NCI-H2081 (cell line): ENCODE measurements at places on chromosomes 1 and 21.

DNA sequence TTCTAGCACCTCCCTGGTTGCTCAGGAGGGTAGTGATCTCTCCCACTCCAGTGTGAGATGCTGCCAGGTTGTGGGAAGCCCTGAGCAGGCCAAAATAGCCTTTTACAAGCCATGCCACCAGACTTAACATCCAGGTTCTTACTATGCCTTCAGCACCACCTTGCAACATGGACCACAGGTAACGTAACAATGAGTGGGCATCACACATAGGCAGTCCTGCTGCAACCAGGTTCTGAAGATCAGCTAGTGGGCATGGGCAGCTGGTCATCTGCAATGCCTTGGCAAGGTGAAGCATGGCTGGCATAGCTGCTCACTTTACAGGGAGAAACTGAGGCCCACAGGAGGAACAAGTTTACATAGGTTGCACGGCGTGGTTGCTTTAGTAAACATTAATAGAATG lies 40.7 kb downstream of the DHCR24 start:
- DNase-seq: no peak

- no peak for DNase-seq
These were observed 6.5 kb downstream of the THEMIS2 start for GRCh38 chr1:27878787-27879335.

DNA sequence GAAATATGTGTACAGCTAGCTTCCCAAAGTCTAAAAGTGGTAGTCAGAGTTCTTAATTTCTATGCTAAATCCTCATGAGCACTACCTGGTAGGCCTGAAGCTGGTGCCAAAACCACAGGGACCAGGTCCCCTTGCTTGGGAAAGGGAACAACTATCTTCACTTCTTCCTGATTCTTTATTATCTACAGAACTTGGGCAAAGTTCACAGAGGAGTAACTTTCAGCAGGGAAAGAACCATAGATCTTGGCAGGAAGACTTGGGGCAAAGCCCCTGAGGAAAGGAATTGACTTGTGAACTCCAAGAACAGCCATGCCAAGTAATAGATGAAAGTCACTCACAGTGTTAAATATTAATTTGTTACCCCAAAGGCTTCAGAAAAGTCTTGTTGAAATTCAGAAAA lies 193.0 kb downstream of the ZC3H11B start:
- no peak for DNase-seq

DNA sequence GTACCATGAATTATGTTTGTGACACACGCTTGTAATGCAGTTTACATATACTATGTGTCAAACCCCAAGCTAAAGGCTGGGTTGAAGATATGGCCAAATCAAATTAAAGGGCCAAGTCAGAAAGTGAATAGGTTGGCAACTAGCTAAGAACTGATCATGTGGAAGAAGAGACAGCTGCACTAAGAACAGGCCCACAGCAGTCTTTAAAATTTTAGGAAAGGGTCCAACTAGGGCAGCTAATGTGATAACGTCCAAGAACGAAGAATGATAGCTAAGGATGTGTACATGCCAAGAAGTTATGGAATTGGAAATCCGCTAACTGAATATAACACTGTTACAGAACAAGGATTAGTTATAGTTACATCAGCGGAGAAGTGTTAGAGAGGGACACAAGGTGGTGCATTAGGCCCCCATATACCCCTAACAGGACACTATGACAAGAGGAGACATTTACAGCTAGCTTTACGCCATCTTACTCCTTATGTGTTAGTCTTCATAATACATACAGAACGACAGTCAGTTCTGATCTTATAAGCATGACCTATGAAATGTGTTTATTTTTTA lies 6.5 kb upstream of the RNF2 start:
- no peak for DNase-seq

DNA sequence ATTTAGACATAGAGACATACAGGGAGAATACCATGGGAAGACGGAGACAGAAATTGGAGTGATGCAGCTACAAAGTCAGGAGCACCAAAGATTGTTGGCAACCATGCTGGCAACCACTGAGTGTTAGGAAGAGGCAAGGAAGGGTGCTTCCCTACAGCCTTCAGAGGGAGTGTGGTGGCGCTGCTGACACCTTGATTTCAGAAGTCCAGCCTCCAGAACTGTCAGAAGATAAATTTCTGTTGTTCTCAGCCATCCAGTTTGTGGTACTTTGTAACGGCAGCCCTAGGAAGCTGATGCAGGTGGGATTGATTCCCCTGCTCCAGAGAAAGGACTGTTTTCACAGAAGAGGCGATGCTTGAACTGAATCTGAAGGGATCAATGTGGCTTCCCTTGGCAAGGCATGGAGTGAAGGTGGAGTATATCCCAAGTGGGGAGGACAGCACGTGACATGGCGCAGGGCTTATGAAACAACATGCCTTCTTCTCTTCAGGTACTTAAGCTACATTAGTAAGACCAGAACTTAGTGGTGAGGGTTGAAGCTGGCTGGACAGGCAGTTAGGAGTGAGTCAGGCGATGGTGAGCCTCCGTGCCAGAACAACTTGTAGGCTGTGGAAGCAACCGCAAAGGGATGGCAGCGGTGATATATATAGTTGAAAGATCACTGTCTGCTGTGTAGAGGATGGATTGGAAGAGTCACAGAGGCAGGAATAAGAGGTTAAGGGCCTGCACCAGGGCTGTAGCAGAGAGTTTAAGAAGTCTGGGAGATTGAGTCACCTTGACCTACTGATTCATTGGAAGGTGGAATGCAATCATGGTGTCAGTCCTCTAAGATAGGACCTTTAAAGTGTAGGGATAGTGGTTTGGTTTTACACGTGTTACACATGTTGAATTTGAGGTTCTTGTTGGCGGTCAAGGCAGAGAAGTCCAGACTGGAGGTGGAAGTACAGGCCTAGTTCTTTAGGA lies 2.1 kb downstream of the LEPR start:
- DNase-seq: no peak

DNA sequence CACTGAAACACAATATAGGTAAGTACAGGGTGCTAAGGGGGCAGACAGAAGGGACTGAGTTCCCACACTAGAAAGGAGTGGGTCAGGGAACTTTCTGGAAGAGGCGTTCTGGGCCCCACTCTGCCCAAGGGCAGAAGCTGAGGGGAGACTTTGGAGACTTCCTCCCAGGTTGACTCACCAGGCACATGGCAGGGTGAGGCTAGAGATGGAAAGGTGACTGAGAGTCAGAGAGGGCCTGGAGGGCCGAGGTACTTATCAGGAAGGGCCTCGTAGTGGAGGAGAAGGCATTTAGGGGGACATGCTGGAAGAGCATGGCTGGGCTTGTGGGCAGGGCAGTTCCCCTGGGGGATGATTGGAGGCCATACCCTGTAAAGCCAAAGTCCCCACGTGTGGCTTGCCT lies 159.9 kb upstream of the JUN start:
- no peak for DNase-seq

- no peak for DNase-seq
These were observed 13.2 kb downstream of the CAPN9 start for GRCh38 chr1:230760360-230760827.

DNA sequence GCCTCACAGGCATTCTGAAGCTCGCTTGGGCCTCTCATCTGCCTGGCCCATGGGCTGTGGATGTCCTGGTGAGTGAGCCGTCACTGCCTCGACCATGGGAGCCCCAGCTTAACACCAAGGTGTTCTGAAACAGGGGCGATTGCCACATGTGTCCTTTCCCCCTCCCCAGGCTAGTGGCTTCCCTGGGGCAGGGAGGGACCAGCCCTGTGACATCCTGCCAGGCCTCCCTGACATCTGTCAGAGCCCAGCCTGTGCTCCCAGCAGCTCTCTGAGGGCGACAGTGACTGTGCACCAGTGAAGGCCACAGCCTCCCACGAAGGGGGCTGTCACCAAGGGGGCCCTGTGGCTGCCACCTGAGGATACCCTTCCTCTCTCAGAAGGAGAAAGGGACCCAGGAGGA lies 35.9 kb upstream of the CCDC27 start:
- DNase-seq: no peak

DNA sequence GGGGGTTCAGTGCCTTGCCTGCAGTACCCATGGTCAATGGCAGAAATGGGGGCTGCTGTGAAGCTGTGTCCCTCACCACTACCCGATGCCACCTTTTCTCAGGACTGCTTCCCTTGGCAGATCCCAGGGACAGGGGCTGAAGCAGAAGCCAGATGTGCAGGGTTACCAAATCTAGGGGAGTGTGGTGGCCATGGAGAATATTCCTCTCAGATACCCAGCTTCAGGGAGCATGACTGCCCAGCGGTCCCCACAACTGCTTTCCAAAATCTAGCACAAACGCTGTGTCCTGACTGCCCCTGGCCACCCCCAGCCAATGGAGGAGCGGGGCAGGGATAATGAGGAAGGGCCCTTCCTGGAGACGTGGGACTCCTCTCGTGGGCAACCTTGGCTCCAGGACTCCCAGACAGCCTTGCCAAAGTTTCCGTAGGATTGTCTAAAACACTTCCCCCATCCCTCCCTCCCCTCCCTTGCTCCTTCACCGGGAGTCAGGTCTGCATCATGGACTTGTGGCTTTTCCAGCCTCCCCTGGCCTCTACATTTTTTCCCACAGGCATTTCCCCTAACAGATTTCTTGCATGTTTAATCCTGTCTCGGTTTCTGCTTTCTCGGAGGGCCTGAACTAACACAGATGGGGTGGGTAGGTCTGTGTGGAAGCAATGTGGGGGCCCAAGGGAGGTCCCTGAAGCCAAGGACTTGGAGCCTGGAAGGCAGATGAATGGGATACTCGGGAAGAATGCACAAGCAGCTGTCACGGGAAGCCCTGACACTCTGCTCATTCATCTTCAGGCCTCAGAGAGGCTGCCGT lies 80.5 kb downstream of the OMA1 start:
- no peak for DNase-seq

DNA sequence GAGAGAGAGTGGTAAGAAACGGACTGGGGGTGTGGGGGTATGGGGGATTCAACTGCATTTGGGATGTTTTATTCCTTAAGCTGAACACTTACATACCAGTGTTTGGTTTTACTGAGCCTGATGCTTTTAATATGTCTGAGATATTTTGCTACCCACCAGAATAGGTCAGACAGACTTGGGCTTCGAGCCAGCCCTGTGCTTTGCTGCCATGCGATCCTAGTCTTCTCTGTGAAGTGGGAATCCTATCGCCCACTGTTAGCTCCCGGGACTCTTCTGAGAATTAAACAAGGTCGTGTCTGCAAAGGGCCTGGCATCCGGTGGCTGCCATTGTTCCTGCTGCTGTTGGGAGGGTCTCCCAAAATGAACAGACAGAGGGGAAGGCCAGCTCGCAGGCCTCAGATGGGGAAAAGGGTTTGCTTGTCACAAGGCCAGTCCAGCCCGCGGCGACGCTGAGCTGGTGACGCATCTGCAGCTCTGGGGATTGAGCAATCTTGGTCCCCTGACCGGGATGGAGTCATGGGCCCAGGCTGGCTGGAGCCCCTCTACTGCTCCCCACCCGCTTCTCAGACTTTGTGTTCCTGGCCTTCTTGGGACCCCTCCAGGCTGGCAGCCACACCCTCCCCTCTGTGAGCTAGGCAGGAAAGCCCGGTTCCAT lies 26.9 kb upstream of the ECE1 start:
- DNase-seq: no peak

- no peak for DNase-seq
These were observed 114.8 kb upstream of the BARHL2 start for GRCh38 chr1:90831910-90832309.

GRCh38 chr1:1471389-1472052 lies at the start of gene ATAD3B:
Gene ATAD3B, plus strand, starts transcription at chr1:1471765. Its CDS starts 120 bp downstream, at chr1:1471885.
- peak; percentile 87 for DNase-seq

DNA sequence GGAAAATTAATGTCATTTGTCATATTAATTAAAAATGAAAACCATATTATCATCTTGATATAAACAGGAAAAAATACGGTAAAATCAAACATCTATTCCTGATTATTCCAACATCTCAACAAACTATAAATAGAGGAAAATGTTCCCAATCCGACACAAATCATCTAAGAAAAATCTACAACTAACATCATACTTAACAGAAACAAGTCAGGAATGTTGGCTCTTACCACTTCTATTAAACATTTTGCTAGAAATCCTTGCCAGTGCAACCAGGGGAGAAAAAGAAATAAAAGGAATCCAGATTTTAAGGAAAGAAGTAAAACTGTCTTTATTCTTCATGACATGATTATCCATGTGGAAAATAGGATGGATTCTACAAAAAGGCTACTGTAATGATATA lies 77.0 kb upstream of the IRF2BP2 start:
- DNase-seq: no peak

DNA sequence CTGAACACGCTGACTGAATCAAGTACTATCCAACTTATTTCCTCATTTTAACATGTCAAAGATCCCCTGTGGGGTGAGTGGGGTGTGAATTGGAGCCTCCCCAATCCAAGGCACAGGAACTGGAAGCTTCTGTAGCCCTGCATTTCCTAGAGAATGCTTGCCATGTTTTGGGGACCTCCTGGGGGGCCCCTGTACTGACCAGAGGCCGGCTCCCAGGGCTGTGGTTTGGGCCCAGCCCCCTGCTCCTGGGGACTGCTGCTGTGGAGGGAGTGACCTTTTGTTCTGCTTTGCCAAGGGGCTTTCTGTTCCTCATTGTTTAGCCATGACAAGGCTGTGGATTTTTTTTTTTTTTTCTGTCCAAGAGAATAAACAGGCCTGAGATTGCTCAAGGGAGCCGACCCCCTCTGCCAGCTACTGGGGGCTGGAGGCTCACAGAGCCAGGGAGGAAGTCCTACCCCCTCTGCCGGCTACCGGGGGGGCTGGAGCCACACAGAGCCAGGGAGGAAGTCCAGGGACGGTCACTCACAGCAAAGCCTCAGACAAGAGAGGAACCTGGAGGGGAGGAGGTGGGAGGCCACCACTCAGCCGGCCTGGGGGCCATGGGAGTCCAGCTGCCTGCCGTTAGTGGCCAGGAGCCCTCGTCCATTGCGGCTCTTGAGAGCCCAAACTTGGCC lies 17.4 kb downstream of the TNFRSF1B start:
- no peak for DNase-seq
